Activated T-helper 17 cell treated with anti-CD3 and anti-CD28 coated beads, Interleukin-2, amount 50 U/mL, for 72 hours (primary cell): ENCODE measurements at places on chromosomes 5 and 9. TPM values are rescaled to one million over a fixed set of nuclear protein-coding genes. Genes with fewer than 3 reads are reported as not detected.

RCL1 gene
- 18.9 TPM for total RNA-seq

TICAM2 gene
- 0.56 TPM for total RNA-seq

PCA3 gene
- not detected for total RNA-seq

CCDC112 gene
- 1.4 TPM for total RNA-seq

- ATAC-seq, result peak; percentile 45
These were observed 6.2 kb upstream of the KLF9 start for GRCh38 chr9:70420441-70421271.

- ATAC-seq, result peak; percentile 75
These were observed 28.4 kb downstream of the ZFP62 start for GRCh38 chr5:180832638-180833068.

GRCh38 chr9:20906326-20906725 lies 125.1 kb downstream of the HACD4 start:
- no peak for ATAC-seq

DNA sequence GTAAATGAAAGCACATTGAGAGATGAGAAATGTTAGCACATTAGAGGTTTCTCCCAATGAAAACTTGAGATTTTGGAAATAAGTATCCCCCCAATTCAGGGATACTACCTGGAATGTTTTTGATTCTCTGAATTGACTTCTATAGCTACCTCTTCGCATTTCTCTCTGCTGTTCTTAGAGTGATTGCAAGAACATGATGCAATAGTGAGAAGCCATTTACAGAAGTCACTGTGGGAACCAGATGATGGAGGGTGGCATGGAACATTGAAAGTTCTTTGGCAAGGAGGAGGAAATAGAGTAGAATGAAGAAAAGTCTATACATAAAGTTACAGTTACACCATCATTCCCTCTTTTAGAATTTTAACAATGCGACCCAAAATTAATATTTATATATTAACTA lies 9.2 kb downstream of the NPR3 start:
- no peak for ATAC-seq

DNA sequence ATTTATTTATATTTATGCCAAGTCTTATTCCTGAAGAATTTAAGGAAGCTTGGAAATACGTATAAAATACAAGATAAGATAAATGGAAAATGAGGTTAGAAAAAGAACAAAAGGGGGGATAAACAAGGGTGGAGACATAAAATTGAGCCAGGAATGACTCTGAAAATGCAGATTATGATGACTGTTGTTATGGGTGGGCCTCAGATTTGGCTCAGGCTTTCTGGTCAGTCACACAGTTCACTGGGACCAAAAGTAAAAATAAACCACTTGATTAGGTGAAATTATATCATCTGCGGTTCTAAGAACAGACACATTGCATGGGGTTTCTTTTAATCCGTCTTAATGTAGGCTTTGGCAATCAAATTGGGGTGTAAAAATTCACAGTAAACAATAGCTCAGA lies 51.0 kb downstream of the OR1J1 start:
- no peak for ATAC-seq

GRCh38 chr9:133854765-133855164 lies 116.6 kb upstream of the SARDH start:
- ATAC-seq, result no peak

- no peak for ATAC-seq
These were observed 9.6 kb downstream of the KIAA1958 start for GRCh38 chr9:112496074-112496722.

DNA sequence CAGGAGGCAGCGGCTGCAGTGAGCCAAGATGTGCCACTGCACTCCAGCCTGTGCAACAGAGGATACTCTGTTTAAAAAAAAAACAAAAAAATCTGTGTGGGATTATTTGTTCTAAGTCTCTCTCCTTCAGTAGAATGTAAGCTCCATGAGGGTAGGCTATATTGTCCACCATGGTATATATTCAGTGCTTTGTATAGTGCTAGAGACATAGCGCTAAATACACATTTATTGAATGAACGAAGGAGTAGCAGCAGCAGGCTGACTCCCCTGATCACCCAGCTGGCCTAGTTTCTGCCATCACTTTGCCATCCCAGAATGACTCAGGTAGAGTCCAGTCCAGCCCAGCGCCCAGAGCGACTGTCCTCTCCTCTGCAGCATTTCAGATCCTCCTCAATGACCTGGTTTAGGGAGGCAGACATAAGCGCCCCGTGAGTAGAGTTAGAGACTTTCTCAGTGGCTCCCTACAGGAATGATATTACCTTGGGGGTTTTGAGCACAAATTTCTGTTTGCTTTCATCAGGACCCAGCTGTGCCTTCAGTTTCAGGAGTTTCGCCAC lies 716 bp downstream of the HARS1 start:
- ATAC-seq, result peak; percentile 25

GRCh38 chr9:79185866-79186265 lies 385.9 kb upstream of the TLE4 start:
- ATAC-seq, result no peak

DNA sequence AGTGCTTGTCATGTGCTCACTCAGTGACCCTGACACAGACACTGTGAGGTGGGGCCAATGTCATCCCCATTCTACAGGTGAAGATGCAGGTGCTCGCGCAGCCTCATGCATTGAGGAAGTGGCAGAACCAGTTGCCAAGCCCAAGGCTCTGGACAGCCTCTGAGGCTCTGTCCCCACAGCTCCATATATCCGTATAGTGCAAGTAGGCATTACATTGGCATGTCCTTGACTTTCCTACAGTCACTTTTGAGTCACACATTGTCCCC lies 58.8 kb upstream of the ANGPTL2 start:
- no peak for ATAC-seq

- ATAC-seq, result no peak
These were observed 96.4 kb downstream of the COL5A1 start for GRCh38 chr9:134737842-134738580.

GRCh38 chr9:98790842-98791607 lies 5.3 kb downstream of the ANKS6 start:
- ATAC-seq, result peak; percentile 80

DNA sequence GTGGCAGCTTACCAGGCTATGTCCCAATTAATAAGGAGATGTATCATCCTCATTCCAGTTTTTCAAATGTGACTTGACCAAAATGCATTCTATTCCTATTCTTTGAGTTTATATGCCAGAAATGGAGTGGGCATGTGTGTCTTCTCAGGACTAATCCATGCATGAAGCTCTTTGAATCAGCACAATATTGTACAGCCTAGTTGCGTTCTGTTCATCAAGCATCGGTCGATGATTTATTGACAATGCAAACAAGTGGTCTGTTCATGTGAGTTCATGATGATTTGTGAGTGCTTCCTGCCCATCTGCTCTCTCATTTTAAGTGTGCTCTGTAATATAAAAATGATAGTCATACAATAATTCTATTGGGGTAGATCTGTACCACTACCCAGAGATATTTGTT lies 48.3 kb downstream of the PALM2AKAP2 start:
- no peak for ATAC-seq

- ATAC-seq, result no peak
These were observed 137.7 kb upstream of the NMUR2 start for GRCh38 chr5:152542741-152543140.

- ATAC-seq, result no peak
These were observed 15.8 kb downstream of the VAV2 start for GRCh38 chr9:133976191-133976861.

GRCh38 chr5:138626333-138626944 lies 51.2 kb upstream of the HSPA9 start:
- no peak for ATAC-seq
